Stimulated activated CD4-positive, alpha-beta T cell treated with anti-CD3 and anti-CD28 coated beads, Interleukin-4, amount 100 ng/mL, for 24 hours (primary cell): ENCODE measurements at places on chromosomes 12 and 14.

DNA sequence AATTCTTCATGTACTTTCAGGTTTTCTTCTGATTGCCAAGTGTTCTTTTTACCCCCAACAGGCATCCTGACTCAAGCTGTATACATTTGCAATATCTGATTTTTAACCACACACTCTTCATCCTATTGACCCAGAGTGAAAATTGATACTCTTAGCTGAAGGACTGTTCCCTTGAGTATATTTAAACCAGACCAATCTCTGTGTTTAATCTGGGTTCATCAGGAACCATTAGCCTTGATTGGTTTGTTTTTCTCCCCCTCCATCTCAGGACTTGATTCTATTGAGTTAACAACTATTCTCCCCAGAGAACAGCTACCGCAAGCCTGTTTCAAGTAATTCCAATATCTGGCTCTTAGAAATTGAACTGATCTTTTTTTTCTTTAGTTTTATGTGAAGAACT lies 222.3 kb upstream of the NOVA1 start:
- DNase-seq: no peak

- DNase-seq: no peak
Measured at GRCh38 chr12:64534672-64535199, 75.6 kb upstream of the RASSF3 start.

- no peak for DNase-seq
Measured at GRCh38 chr14:95055318-95055717, 102.0 kb downstream of the DICER1 start.

GRCh38 chr12:48105321-48105866 lies 485 bp downstream of the SENP1 start:
- peak; percentile 54 for DNase-seq
